ENCODE measurements at places on chromosomes 1 and 21.

DNA sequence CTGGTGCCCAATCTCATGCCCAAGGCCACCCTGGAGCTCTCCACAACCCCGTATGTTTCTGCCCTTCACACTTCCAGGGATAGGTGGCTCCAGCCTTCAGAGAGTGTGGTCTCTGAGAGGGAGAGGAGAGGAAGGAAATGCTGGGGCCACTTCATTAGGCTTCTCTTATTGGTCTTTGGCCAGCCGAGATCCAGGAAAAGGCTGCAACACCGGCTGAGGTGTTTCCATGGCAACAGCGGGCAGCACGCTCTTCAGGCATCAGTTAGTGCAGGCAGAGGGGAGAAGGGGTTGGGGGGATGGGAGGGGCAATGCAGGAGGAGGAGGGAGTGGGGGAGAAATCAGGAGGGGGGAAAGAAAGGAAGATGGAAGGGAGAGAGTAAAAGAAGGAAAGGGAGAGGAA lies 275.1 kb upstream of the GJB5 start:
- DNase-seq = no peak

- peak; percentile 21 for DNase-seq
Observed at GRCh38 chr21:29074007-29074376, 544 bp upstream of the CCT8 start.

GRCh38 chr1:167924102-167924501 lies 10.2 kb upstream of the ADCY10 start:
- DNase-seq = no peak

DNA sequence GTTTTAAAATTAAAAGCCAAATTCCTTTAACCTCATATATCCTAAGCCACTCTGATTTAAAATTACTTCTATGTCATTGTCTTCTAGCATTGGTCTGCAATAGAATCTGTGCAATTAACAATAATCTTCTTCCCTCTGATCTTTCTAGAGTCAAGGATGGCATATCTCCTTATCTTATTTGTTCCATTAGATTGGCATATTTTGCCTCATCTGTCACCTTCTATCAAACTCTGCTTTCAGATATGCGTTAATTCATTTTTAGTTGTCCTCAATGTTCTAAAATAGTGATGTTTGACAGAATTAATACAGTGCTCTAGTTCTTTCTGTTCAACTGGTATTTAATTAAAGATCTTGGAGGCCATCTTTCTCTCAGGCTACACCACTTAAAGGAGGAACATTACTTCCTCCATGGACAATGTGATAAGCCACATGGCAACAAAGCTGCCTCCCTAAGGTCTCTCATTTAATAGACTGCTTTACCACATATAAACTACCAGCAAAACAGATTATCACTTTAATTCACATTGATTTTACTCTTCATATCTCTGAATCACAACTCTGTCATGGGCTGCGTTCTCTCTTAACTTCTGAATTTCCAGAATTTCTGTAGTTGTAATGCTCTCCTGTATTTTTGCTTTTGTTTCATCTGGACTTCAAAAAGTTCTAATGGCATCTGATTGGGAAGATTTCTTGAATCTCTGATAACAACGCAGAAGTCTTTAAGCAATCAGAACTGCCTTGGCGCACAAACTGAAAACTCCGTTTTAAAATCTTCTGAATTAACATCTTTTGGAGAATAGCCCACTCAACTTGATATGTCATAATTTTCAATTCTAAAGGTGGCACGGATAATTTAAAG lies 2.8 kb downstream of the NRIP1 start:
- no peak for DNase-seq

DNA sequence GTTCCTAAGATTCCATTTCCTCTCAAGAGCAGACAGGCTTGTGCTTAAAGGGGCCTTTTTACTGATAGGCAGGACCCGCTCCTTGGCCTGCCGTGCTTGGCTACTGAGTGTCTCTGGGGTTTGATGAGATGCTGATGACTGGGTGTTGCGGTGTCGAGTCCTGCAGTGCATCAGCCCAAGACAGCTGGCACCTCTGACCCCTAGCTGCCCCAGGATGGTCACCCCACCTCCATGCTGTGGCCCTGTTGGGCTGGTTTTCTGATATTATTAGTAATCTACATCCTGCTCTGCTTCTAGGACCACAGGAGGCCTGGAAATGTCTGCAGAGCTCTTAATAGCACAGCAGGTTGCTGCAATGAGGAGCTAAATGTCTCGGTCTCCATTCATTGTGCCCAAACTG lies 28.7 kb downstream of the LRRC71 start:
- no peak for DNase-seq
